ENCODE measurements at places on chromosomes 4 and X. TPM values are rescaled to one million over a fixed set of nuclear protein-coding genes. Genes with fewer than 3 reads are reported as not detected.

DNA sequence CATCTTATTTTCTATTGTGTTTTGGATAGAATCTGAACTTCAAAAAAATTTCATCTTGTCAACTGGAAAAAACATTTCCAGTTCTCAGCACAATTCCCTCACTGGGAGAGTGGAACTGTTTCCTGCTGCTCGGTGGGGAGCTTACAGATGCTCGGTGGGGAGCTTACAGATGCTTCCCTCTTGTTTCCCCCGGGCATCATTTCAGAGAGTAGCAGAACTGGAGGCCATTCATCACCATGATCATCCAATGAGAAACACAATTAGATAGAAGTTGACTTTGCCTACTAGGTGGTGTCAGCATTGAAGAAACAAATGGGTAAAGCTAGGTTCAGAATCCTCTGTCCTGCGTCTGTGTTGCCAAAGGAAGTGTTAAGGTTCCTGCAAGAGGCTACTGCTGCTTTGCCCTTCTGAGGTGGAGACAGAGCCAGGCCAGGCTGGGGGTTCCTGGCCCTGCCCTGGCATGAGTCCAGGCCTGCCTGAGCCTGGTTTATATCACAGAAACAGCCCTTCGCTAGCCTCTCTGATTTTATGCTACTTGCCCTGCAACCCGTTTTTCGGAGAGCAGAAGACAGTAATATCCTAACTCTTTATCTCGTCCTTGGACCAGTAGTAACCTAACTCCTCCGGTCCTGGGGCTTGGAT lies 70.6 kb downstream of the TAPT1 start:
- peaks cover 32% of the 10 kb centered on the region for H3K4me1 ChIP-seq
- no peaks in the 10 kb centered on the region for H3K27me3 ChIP-seq
- H3K4me3 ChIP-seq = no peak overlapping the region
- no peak overlapping the region for H3K27ac ChIP-seq
- no peak for DNase-seq

The POU3F4 gene
- 0.03 TPM for total RNA-seq

The NXF2B gene
- 0.72 TPM for total RNA-seq

The SLC16A2 gene
- 13.8 TPM for total RNA-seq

DNA sequence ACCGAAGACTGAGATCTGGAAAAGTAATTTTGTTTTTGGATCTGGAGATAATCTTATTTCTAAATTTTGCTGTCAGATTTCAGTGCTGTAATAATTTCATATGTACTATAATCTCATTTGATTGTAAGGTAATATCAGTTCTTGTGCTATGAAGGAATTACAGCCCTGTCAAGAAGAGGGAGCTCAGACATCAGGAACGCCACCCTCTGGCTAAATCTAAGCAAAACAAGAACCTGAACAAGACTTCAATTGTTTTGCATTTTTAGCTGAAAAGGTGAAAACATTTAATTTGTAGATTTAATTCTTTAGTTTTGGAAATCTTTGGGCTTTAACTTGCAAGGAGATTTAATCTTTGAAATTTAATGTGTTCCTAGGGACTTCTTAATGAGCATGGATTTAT lies 525.4 kb upstream of the HS3ST1 start:
- no peak overlapping the region for H3K4me3 ChIP-seq
- H3K36me3 ChIP-seq = no peaks in the 10 kb centered on the region
- DNase-seq = peak; percentile 48
- H3K4me1 ChIP-seq = no peaks in the 10 kb centered on the region
- H3K27ac ChIP-seq = no peak overlapping the region
